Endodermal cell (in vitro differentiated cells): ENCODE measurements at places on chromosomes 3 and 15. TPM values are rescaled to one million over a fixed set of nuclear protein-coding genes. Genes with fewer than 3 reads are reported as not detected.
A peak's percentile ranks its signal among the peaks of the same experiment; 100 is the strongest.

DNA sequence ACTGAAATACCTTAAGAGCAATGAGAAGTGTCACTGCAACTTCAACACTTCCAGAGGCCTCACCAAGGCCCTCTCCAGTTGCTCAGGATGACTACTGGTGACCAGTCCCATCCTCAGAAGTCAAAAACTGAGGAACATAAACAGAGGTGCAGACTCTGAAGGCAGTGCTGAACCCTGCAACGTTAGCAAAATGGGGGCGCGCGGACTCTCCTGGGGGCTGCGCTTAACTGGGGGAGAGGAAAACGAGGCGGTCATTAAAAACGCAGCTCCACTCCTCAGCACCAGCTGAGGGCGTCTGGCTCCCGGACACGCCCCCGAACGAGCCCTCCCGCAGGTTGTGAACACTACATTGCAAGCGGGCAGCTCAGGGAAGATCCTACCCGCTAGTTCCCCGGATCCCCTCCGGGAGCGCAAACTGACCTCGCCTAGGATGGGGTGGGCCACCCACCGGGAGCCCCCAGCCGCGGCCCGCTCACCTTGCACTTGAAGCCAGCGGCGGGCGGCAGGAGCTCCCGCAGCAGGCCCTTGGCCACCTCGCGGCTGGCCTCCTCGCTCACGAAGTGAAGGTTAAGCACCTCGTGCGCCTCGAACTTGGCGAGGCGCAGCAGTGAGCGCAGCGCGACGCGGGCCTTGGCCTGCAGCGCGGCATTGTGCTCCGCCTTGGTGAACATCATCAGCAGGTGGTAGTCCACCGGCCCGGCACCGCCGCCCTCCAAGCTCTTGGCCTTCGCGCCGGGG lies 711 bp downstream of the XXYLT1 start:
- DNase-seq: peak; percentile 90
- peaks cover 14% of the 10 kb centered on the region for H3K4me1 ChIP-seq
- H3K4me3 ChIP-seq: peak overlapping the region; percentile 87

- DNase-seq: no peak
- no peaks in the 10 kb centered on the region for H3K27me3 ChIP-seq
- H3K4me3 ChIP-seq: no peak overlapping the region
- H3K4me1 ChIP-seq: peaks cover 2% of the 10 kb centered on the region
- no peak overlapping the region for H3K27ac ChIP-seq
- H3K36me3 ChIP-seq: no peaks in the 10 kb centered on the region
These were observed 222.8 kb upstream of the UBE2E2 start for GRCh38 chr3:22980346-22980745.

PCOLCE2 gene
- total RNA-seq: 11.5 to 18.3 TPM (median 17.0 TPM) in 3 replicates

DNA sequence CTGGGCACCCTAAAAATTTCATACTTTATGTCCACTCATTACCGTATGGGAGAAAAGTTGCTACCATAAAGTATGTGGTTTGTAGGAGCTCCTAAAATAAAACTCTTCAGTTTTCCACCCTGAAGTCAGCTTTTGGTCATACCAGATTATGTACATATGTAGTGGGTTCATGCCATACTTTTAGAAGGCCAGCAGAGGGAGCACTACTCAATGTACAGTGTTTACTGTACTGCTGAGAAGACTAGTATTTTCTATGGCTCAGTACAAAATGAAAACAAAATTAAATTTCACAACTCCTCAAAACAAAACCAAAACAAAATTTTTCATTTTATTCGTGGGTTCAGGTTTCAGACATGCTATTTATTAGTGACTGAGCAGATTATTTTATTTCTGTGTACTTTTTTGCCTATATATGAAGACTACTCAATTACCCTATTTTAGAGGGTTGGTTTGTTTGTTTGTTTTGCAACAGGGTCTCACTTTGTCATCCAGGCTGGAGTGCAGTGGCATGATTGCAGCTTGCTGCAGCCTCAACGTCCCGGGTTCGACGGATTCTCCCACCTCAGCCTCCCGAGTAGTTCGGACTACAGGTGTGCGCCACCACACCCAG lies 24.3 kb downstream of the NXPE3 start:
- no peaks in the 10 kb centered on the region for H3K27me3 ChIP-seq
- no peaks in the 10 kb centered on the region for H3K36me3 ChIP-seq
- peaks cover 4% of the 10 kb centered on the region for H3K4me1 ChIP-seq
- no peak overlapping the region for H3K4me3 ChIP-seq

DNA sequence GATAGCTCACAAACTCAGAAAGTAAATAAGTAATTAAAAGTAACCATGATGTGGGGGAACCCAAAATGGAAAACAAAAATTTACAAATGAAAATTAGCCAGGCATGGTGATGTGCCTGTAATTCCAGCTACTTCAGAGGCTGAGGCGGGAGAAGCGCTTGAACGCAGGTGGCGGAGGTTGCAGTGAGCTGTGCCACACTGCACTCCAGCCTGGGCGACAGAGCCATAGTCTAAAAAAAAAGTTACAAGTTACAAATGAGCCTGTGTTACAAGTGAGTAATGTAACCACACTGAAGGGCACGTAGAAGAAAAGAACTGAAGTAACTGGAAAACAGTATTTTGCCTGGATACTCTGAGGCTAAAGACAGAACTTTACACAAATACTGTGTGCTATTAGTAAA lies 11.3 kb downstream of the EXOSC7 start:
- H3K27ac ChIP-seq: no peak overlapping the region
- H3K27me3 ChIP-seq: no peaks in the 10 kb centered on the region
- H3K4me1 ChIP-seq: peaks cover 3% of the 10 kb centered on the region
- H3K4me3 ChIP-seq: no peak overlapping the region

DNA sequence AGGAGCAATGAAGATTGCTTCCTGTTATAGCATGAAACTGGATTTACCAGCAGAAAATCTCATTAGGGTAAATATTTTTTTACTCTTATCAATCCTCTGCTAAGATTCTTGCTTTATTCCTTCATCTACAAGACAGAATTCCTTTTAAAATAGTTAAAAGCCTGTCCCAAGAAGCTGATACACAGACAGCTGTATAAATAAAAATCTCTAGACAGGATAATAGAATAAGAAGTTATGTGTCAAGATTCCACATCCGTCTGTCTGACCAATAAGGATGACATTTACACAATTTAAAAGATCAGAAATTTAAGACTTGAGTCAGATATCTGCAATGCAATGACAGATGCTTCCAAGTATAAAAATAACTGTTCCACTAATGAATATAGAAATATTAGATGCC lies 57.6 kb downstream of the SSR3 start:
- no peaks in the 10 kb centered on the region for H3K36me3 ChIP-seq
- no peak overlapping the region for H3K4me3 ChIP-seq
- H3K4me1 ChIP-seq: no peaks in the 10 kb centered on the region
- H3K27me3 ChIP-seq: no peaks in the 10 kb centered on the region
- no peak for DNase-seq

CPA3 gene
- not detected in 2 replicates for total RNA-seq

GRCh38 chr3:49638445-49638844 lies 35.7 kb upstream of the APEH start:
- no peak for DNase-seq
- no peak overlapping the region for H3K27ac ChIP-seq
- no peak overlapping the region for H3K4me3 ChIP-seq
- no peaks in the 10 kb centered on the region for H3K27me3 ChIP-seq
- H3K36me3 ChIP-seq: no peaks in the 10 kb centered on the region
